ENCODE measurements at places on chromosomes 11 and 22. TPM values are rescaled to one million over a fixed set of nuclear protein-coding genes. Genes with fewer than 3 reads are reported as not detected.

The NOX4 gene
- total RNA-seq = not detected

The OR5P2 gene
- total RNA-seq = not detected

The RAC2 gene
- 0.14 TPM for total RNA-seq

The KRTAP5-11 gene
- not detected for total RNA-seq

The RELA gene
- total RNA-seq = 83.8 TPM

The TRIM51G gene
- total RNA-seq = not detected

The ISX gene
- not detected for total RNA-seq

The CHRNA10 gene
- total RNA-seq = 0.84 TPM

The SIRT3 gene
- 20.1 TPM for total RNA-seq

The PPFIBP2 gene
- 12.4 TPM for total RNA-seq

The GAL3ST3 gene
- not detected for total RNA-seq

The MAPK8IP1 gene
- 6.0 TPM for total RNA-seq

The BDNF gene
- total RNA-seq = 9.3 TPM

The KDM2A gene
- 45.7 TPM for total RNA-seq

The ALDH3B2 gene
- not detected for total RNA-seq

The FAM83F gene
- not detected for total RNA-seq

The APOA1 gene
- total RNA-seq = not detected

The MGAT3 gene
- 0.36 TPM for total RNA-seq

The MS4A15 gene
- not detected for total RNA-seq

The HSPA8 gene
- 1,511 TPM for total RNA-seq

The ABCC8 gene
- total RNA-seq = 2.7 TPM

The OR51B2 gene
- total RNA-seq = not detected

The ELMOD1 gene
- 0.34 TPM for total RNA-seq

The KDM4E gene
- total RNA-seq = not detected

The GSC2 gene
- total RNA-seq = not detected

The SYT13 gene
- total RNA-seq = 8.9 TPM

The TTC36 gene
- total RNA-seq = not detected

The HIPK3 gene
- total RNA-seq = 23.5 TPM

The STX5 gene
- total RNA-seq = 26.9 TPM

The KREMEN1 gene
- total RNA-seq = 2.5 TPM

The MS4A14 gene
- not detected for total RNA-seq

The CYP2D6 gene
- total RNA-seq = 0.31 TPM

The BATF2 gene
- 0.93 TPM for total RNA-seq

The WNT11 gene
- total RNA-seq = 0.88 TPM

The NECTIN1 gene
- total RNA-seq = 9.9 TPM

The GLYAT gene
- total RNA-seq = not detected

The CHADL gene
- total RNA-seq = not detected

The KCNJ5 gene
- 0.07 TPM for total RNA-seq

The OR10A2 gene
- total RNA-seq = not detected

The PVALB gene
- total RNA-seq = not detected

The MAJIN gene
- not detected for total RNA-seq

The PHF5A gene
- 70.3 TPM for total RNA-seq

The GRIA4 gene
- total RNA-seq = not detected

The B3GAT1 gene
- not detected for total RNA-seq

The POU2AF3 gene
- total RNA-seq = 0.94 TPM

The DENND6B gene
- total RNA-seq = 2.7 TPM

The UCP3 gene
- total RNA-seq = 1.4 TPM

The SLC1A2 gene
- 0.02 TPM for total RNA-seq

The CST6 gene
- total RNA-seq = not detected
